ENCODE measurements at places on chromosomes 16 and 17.

DNA sequence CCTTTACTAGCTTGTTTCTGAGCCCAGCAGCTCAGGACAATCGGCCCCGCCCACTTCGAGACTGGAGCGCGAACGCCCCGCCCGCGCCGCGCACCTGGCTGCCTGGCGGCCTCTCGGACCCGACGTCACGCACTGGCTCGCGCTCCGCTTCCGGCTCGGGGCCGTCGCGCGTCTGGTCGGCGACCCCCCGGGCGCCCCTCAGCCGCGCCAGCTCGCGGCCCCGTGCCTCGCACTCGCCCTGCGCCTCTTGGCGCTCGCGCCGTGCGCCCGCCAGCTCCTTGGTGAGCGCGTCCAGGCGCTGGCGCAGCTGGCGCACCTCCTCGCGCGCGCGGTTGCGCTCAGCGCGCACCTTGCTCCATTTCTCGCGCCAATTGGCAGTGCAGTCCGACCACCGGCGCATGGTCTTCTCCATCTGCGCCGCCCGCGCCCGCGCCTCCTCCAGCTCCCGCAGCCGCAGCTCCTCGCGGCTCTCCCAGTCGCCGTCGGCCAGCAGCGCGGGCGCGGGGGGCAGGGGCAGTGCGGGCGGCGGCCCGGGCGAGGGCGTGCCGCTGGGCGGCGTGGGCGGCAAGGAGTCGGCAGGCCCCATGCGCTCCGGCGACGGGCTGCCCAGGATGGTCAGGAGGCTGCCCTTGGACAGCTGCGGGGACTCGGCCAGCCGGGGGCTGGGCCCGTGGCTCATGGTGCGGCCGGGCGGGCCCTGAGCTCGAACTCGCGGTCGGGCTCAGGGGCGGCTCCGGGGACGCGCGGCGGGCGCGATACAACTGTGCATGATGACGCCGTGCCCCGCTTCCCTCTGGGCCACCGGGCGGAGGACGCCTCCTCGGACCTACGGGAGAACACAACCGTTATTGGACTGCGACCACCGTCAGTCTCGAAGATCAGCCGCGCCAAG is 7.6 kb downstream of the CCDC102A start:
- DNase-seq = no peak

DNA sequence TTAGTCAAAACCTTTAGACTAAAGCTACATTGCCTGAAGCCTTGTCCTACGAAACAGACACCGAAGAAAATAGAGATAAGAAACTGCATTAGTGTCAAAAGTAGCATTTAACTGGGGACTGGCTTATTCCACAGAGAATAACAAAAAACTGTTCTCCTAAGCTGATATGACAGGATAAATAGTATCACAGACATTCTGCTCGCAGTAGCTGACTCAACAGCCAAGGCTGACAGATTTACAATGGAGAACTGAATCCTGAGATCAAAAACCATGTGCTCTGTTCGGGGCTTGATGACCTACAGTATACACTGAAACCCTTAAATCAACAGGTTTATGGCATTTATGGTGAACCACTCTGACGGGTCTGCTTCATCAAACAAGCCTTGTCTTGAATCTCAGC is 25.5 kb downstream of the ADAMTS18 start:
- no peak for DNase-seq

GRCh38 chr16:23877107-23878070 is 41.6 kb downstream of the PRKCB start:
- no peak for DNase-seq

DNA sequence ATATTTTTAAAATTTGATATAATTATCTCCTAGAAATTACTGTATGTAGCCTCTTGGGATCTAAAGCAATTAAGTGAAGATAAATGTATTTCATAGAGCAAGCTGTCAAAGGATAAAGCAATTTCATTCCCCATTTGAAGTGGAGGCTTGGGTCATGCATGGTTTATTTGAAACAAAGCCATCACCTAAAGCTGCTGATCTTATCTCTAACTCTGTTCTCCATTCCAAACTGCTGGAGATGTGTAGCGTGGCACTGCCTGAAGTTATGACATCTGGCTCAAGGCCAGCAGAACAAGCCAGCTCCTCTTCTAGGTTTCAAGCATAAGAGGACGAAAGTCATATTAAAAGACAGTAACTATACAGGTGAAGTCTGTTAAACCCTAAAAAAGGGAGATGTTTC is 83.9 kb downstream of the HIC1 start:
- DNase-seq = no peak

- DNase-seq = no peak
These were observed 692 bp upstream of the SOCS1 start for GRCh38 chr16:11256661-11257130.

DNA sequence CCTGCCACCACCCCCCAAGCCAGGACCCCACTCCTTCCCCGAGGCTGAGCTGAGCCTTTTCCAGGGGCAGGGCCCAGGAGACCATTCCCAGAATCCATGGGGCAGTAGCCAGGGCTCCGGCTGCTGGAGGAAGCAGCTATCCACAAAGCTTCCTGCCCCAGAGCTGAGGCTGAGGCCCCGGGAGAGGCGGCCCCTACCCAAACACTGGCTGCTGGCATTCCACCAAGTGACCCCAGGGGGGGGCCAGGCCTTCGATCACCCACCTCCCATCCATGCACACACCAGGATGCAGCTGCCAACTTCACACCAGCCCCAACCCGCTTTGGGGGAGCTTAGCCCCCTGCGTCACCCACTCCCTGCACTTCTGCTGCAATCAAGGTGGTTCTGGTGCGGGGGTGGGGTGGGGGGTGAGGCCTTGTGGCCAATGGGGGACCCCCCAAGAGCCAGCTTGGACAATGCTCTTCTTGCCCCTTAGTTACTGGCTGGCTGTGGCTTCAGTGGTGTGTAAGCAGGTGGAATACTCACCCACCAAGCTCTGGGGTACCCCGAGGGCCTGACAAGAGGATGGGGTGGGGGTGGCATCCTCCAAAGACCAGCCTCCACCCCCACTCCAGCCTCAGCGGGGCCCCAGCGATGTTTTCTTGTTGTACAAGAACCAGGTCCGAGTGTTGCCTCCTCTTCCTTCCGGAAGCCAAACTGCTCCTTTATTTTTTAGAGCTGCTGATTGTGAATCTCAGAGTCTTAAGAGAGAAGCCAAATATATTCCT is 16.8 kb downstream of the MYBBP1A start:
- DNase-seq = no peak

DNA sequence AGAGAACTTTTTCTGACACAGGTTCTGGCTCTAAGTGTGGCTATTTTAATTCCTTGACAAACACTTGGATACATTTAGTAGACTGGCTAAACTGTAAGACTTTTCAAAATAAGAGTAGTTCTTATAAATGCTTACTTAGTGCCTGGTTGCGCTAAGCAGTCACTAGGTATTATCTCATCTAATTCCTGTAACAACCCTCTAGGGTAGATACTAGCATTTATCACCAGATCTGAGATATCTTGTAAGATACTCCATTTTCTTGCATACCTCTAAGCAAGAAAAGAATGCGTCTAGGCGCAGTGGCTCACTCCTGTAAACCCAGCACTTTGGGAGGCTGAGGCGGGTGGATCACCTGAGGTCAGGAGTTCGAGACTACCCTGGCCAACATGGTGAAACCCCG is 131.2 kb downstream of the CMIP start:
- DNase-seq = no peak

- DNase-seq = no peak
These were observed 26.3 kb upstream of the FZD2 start for GRCh38 chr17:44530896-44531418.

- DNase-seq = no peak
These were observed 18.4 kb downstream of the BAIAP2 start for GRCh38 chr17:81053041-81053970.

- DNase-seq = no peak
These were observed 18.5 kb downstream of the ENPP7 start for GRCh38 chr17:79749156-79749815.

GRCh38 chr17:34452769-34453168 is 89.7 kb upstream of the CCL1 start:
- no peak for DNase-seq

DNA sequence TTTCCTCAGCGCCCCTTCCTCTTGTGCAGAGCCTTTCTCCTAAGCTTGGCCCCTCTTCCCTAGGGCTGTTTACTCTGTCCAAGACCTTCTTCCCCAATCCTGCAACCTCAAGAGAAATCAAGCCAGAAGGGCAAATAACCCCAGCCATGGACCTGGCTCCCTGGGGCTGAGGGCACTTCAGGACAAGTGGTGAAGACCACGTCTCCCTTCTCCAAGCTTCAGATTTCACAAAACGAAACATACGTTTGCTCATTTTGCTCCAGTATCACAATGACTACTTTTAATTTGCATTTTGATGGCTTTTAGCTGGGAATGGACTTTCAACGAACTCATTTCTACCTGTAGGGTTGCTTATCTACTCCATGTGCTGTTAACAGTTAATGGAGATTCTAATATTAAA is 139.8 kb upstream of the CACNG5 start:
- DNase-seq = no peak

DNA sequence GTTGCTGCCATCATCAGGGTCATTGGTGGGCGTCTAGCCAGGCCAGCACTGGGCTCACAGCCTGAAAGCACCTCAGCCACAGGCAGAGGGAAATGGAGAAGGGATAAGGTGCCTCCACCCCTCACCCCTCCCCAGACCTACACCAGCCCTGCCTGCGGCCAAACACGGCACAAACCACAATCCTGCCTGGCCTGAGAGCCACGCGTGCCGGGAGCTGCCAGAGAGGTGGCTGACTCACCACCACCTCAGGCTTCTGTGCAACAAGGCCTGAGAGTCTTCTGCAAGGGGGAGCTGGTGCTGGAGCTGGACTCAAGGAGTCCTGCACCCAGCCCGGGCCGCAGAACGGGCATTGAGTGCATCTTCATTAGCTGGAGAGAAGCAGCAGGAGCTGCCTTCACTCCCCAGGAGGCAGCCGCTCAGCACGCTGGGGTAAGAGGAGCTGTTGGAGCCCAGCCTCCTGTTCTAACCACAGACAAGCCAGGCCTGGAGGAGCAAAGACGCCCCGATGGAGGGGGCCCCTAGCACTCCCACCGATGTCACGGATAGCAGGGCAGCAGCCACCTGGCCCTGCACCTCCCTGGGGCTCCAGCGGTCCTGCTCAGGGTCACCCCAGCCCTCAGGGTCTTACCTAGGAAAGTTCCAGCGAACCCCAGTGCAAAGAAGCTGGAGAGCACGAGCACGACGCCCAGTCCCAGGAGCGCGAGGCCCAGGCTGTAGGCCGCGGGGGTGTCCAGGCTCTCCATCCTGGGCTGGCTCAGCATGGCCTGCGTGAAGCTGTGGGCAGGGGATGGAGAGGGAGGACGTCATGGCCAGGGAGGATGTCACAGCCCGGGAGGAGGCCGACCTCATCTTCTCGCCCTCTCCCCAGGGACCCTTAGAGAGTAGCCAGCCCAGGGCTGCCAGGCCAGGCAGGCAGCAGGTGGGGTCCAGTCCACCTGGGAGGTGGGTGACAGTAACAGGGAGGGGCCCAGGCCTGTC is 16.0 kb upstream of the RASD1 start:
- DNase-seq = no peak

DNA sequence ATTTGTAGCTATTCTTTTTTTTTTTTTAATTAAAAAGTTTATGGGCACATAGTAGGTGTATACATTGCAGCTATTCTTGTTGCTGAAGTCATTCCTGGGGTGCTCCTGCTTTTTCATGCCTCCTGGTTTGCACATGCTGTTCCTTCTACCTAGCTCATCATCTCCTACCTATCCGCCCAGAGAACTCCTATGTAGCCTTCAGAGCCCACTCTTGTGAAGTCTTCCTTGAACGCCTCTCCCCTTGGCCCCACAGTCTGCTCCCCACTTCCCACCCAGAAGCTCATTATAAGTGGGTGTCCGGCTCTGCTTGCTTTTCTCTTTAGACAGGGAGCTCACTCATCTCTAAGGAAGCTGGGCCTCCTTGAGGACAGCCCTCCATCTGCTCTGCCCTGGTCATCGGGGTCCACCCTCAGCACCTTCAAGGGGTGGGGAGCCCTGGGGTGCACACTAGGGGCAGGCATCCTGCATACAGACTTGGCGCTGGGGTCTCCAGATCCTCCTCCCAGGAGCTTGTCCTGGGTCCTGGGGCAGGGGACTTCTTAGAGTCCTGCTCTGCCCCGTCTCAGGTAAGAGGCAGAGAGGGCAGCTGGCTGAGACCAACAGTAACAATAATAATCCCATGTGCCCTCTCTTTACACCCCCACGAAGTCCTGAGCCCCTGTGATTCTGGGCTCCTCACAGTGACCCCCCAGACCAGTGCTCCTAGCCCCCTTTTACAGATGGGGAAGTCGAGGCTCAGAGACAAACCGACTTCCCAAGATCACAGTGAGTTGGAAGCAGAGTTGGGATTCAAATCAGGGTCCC is 3.5 kb upstream of the B9D1 start:
- DNase-seq = no peak
